ENCODE measurements at places on chromosomes 3 and 15.

DNA sequence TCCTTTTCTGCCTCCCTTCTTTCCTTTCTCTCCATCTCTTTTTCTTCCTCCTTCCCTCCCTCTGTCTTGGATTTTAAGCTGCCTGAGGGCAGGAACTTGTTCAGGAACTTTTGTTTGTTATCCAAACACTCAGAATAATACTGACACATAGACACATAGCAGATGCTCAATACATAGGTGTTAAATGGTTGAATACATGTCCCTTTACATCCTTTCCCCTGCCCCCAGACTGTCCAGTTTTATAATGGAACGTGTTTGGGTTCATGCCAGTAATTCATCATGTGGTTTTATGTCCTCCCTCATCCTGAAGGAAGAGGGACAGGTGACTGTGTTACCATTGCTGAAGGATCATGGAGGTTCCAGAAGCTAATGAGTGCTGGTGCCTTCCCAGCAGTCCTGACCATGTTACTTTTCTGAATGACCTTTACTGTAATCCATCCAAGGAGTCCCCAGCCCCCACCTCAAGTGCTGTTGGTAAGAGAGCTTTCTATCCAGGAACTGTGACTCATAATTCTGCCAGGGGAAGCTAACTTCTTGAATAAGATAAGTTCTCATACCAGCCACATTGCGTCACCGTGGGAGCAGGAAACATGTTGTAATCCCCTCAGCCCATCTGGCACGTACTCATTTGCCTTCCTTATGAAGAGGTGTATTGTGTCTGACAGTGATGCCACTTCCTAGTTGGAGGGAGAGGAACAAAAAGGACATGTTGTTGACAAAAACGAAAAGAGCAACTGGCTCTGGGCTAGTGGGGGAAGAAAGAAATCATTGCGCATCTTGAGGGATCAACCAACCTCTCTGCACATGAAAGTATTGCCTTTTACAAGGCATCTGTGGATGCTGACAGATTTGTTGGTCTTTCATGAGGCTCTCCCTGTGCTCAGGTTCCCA, 52.4 kb downstream of the IL1RAP start:
- peak; percentile 100 for DNase-seq

DNA sequence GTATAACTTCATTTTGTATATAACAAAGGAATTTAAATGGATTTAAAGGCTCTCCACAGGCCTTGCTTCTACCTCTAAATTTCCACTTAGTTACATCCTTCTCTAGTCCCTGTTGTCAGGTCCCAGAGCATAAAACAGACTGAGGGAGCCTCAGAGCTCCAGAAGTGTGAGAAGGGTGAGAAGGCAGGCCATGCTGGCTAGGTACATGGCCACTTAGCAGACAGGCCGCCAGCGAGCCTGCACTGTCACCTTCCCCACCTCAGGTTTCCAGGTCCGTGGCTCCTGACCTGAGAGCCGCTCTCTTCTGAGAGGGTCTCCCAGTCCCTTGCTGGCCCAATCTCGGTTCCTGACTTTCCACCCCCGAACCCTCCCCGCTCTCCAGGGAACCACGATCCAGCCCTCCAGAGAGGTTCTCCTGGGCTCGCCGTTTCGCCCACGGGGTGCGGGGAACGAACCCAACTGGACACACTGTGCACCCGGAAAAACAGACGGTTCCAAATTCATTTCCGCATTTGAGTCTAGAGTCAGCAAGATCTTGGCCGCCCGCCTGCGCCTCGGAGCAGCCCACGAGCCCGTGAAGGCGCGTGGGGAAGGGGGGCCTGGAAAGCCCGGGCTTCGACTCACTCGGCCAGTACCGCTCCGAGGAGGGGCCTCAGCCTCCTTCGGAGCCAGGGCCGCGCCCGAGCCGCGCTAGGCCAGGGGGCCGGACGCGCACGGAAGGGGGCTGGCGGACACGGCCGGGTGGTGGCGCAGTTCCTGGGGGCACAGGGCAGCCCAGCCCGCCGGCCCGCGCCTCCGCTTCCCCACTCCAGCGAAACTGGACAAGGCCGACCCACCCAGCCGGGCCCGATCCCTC, 16.7 kb upstream of the SOX2 start:
- no peak for DNase-seq

GRCh38 chr3:49378249-49378895, 20.2 kb upstream of the GPX1 start:
- no peak for DNase-seq

- DNase-seq: no peak
Measured at GRCh38 chr3:179825527-179826246, 172.8 kb downstream of the USP13 start.

Measured in AML-193 (cell line).